ENCODE measurements at places on chromosomes 12 and 14. TPM values are rescaled to one million over a fixed set of nuclear protein-coding genes. Genes with fewer than 3 reads are reported as not detected.

DNA sequence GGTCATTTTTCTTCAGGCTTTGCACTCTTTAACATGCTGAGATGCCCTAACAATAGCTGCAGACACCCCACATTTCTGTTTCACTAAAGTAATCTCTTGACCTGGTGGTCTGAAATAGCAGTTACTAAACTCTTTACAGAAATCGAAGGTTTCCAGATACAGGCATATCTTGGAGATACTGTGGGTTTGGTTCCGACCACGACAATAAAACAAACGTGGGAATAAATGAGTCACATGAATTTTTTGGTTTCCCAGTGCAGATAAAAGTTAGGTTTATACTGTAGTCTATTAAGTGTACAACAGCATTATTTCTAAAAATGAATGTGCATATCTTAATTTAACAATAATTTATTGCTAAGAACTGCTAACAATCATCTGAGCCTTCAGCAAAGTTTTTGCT lies 208.7 kb downstream of the EGLN3 start:
- DNase-seq, result no peak

GRCh38 chr12:26848156-26848825 lies 15.3 kb upstream of the ITPR2 start:
- no peak for DNase-seq

- DNase-seq, result no peak
Measured at GRCh38 chr14:63972323-63972932, 119.6 kb downstream of the SYNE2 start.

Gene CLEC4D
- not detected for total RNA-seq

DNA sequence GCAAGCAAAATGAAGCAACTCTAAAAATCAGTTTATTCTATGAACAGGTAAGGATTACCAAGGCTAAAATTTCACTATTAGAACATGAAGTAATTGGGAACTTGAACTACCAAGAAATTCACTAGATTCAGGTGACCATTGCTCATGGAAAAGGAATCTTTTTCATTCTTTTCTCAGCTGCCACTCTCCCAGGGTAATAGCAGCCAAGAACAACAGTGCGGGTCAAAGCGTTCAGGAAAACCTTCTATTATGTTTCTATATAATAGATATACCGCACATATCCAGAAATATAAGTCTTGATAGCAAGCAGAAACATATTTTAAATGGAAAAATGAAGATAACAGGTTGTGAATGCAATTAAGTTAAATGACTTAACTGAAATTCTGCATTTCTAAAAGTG lies 125.6 kb downstream of the NELL2 start:
- no peak for DNase-seq

- DNase-seq, result no peak
Measured at GRCh38 chr14:27506272-27506671, 908.4 kb upstream of the NOVA1 start.

Gene ZBTB25
- total RNA-seq, result 40.0 TPM

- no peak for DNase-seq
Measured at GRCh38 chr14:95006051-95006450, 151.3 kb downstream of the DICER1 start.

DNA sequence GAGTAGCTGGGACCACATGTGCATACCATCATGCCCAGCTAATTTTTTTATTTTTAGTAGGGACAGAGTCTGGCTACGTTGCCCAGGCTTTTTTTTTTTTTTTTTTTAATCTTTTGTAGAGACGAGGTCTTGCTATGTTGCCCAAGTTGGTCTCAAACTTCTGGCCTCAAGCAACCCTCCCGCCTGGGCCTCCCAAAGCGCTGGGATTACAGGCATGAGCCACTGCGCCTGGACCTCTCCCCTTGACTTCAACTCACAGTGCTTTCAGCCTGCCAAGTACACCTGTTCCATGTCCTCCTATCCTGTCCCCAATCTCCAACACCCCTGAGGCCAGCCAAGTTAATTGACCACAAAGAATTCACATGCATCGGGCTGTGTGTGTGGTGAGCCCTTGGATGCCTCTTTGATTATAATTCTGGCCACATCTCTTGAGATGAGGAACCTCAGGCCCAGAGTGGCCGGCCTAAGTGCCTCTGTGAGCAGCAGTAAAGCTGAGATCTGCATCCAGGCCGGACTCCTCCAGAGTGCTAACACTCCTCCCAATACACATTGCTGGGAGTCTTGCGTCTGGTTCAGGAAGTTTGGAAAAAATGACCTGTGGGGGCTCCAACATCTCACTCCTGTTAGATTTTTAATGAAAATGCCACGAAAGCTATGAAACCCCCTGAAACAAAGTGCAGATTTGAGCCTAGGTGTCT lies 6.8 kb downstream of the RAB35 start:
- no peak for DNase-seq

Gene KLRF1
- not detected for total RNA-seq

Gene ADAM21
- 0.11 TPM for total RNA-seq

GRCh38 chr12:3455312-3455711 lies 35.7 kb upstream of the PRMT8 start:
- DNase-seq, result no peak

Gene OVCH1
- not detected for total RNA-seq

Gene MYG1
- 61.9 TPM for total RNA-seq

GRCh38 chr12:54657105-54657607 lies 9.0 kb upstream of the DCD start:
- no peak for DNase-seq

Gene KRT82
- total RNA-seq, result not detected

DNA sequence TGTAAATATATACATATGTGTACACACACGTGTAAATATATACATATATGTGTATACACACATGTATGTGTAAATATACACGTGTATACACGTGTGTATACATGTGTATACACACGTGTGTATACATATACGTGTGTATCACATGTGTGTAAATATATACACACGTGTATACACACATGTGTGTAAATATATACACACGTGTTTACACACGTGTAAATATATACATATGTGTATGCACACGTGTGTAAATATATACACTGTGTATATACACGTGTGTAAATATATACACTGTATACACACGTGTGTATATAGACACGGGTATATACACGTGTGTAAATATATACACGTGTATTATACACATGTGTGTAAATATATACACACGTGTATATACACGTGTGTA lies 71.7 kb downstream of the RPAP3 start:
- no peak for DNase-seq

DNA sequence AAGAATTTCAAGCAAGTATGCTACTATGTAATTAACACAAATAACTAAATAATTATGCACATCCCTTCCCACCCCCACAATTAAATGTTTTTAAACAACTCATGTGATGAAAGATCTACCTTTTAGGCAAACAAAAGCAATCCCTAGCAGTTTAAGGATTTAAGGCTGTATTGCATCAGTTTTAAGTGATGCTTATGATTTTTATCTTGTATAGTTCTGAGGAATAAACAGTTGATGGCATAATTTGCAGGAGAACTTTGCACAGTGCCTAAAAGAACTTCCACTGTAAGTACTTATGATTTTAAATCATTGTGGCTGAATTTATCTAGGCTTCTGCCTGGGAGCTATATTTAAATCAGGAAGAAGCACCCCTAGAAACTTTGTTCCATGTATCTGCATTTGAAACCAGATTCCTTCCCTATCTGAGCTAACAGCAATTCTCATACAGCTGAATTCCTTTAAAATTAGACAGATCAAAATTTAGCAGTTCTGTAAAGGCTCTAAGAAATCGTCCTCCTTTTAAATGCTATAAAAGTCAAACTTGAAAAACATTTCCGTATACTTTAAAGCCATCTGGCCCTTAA lies 388.6 kb downstream of the BCAT1 start:
- no peak for DNase-seq

DNA sequence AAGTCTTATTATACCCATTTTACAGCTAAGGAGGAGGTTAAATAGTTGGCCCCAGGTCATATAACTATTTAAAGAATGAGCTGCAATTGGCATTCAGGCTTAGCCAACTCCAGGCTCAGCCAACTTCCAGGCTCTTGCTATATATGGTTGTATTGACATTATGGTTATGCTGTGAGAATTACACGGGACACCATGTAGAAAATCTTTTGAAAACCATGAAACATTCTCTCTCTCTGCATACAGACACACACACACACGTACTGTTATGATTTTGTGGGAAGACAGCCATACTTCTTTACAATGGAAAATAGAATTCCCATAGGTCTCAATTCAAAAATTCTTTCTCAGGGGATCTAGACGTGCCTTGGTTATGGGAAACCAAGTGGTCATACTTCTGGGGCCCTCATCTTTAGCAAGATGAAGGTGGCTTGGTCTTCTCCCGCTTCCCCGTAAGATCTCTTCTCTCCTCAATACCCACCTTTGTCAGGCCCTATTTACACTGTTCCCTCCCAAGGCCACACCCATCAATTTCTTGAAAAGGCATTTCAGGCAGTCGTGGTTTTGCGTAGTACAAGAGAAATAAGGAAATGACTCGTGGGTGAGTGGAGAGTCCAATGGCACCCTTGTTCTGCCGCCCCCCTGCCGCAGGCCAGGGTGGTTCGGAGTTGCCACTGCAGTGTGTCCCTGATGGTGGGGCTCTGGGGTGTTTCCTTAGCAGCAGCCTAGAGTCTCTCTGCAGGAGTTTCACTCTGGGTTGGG lies 10.0 kb upstream of the GPRC5A start:
- DNase-seq, result no peak

Gene BCL11B
- total RNA-seq, result 62.1 TPM

Gene TAS2R43
- 0.64 TPM for total RNA-seq

DNA sequence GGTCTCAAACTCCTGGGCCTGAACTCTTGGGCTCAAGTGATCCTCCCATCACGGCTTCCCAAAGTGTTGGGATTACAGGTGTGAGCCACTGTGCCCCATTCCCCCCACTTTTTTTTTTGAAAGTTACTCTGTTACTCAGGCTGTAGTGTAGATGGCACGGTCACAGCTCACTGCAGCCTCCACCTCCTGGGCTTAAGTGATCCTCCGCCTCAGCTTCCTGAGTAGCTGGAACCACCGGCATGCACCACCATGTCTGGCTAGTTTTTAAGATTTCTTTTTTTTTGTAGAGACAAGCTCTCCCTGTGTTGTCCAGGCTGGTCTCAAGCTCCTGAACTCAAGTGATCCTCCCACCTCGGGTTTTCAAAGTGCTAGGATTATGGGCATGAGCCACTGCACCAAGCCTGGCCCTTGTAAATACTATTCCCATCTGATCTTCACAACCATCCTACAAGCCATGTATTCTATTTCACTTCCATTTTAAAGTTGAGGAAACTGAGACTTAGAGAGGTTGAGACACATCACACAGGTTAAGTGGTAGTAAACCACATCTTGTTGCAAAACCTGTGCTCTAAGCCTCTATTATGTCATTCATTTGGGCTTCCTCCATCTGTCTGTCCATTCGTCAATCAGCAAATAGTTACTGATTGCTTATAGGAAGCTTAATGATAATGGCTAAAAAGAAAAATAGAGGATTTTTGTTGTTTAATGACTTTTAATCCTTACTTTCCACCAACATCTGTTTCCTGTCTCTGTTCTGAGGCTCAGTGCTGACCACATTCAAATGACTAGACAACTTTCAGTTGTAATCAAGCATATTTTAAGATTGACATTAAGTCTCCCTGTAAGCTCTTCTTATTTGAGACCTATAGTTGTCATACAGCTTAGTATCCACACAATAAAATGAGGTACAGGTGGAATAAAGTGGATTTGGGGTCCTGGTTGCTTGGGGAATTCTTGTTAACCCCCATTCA lies 9.2 kb downstream of the ASCL4 start:
- no peak for DNase-seq

DNA sequence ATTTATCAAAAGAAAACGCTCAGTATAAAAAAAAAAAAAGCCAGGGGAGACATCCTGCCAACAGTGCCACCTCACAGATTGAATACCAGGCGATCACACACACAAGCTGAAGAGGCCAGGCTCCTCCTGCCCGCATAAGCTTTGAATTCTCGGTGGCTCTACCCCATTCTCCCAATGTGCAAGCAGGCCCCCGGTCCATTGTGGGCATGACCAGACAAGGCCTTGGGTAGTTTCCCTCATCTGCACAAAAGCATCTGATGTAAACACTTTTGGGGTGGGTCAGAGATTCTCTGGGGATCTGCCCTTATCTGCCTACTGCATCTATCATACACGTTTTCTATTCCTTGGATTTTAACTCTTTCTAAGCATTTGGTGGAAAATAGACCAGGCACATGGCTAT lies 16.2 kb downstream of the KLRF2 start:
- DNase-seq, result no peak

GRCh38 chr14:60508707-60509437 lies at the start of gene SIX6:
SIX6 (plus strand) TSS chr14:60509146; CDS start chr14:60509399, 253 bp downstream.
- peak; percentile 48 for DNase-seq

Gene DNAH10
- 0.16 TPM for total RNA-seq

Gene KCNC2
- not detected for total RNA-seq

- no peak for DNase-seq
Measured at GRCh38 chr14:100299238-100299560, 7.0 kb downstream of the SLC25A29 start.

GRCh38 chr12:52314511-52314910 lies 6.7 kb downstream of the KRT83 start:
- no peak for DNase-seq

DNA sequence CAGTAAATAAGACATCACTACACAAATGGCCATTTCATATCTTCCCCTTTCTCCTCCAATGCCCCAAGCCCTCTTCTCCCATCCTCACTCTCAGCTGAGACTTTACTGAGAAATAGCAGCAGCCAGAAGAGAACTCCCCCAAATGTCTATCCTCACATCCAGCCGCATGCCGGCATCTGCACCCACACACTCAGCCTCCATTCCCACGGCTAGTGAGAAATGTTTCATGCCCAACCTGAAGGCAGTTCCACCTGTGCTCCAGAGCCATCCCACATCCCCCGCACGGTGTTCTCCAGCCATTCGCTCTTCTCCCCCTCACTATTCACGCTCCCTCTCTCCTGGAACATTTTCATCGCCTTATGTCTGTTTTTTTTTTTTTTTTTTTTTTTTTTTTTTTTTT lies 208.7 kb upstream of the DIO3 start:
- no peak for DNase-seq

Gene PPM1A
- 30.4 TPM for total RNA-seq

Gene WNT1
- not detected for total RNA-seq

DNA sequence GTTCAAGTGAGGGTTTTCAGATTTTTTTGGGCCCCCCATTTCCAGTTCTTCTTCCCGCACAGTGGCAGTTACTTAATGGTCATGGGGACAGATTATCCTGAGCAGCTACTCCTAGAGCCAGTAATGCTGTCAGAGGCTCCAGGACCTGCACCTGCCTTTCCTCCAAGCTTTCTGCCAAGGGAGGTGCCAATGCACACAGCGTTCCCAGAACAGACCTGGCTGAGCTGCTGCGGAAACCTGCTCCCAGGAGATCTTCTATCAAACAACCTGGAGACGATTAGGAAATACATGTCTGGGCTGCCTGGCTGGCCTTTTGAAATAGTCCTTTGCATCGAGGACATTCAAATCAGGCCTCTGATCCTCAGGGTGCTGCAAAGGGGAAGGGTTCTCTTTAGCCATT lies 120.9 kb downstream of the SLC8A3 start:
- no peak for DNase-seq

GRCh38 chr14:51880835-51881580 lies 20.6 kb downstream of the GNG2 start:
- DNase-seq, result no peak

Gene GYS2
- total RNA-seq, result not detected

GRCh38 chr12:131947482-131948027 lies 2.2 kb upstream of the EP400 start:
- no peak for DNase-seq

Gene BATF
- 165 TPM for total RNA-seq

All from activated CD4-positive, alpha-beta T cell treated with anti-CD3 and anti-CD28 coated beads for 36 hours (primary cell).